AG04449 (cell line): ENCODE measurements at places on chromosomes 6 and 20.

DNA sequence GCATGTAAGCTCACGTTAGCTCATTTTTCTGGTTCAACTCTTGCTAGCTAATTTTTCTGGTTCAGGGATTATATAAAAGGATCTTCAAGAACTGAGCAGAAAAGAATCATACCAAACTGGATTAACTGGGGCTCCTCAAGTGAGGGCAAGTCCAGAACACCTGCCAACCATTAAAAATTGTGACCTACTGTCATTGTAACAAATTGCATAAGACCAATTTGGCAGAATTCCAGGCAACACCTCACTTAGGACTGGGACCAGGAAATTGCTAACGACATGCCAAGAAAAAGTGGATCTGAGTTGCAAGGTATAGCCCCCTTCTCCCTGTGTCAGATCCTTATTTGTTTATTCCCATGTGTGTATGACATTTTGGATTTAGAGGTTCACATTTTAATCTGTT lies 216.6 kb downstream of the HIVEP2 start:
- no peak for DNase-seq

DNA sequence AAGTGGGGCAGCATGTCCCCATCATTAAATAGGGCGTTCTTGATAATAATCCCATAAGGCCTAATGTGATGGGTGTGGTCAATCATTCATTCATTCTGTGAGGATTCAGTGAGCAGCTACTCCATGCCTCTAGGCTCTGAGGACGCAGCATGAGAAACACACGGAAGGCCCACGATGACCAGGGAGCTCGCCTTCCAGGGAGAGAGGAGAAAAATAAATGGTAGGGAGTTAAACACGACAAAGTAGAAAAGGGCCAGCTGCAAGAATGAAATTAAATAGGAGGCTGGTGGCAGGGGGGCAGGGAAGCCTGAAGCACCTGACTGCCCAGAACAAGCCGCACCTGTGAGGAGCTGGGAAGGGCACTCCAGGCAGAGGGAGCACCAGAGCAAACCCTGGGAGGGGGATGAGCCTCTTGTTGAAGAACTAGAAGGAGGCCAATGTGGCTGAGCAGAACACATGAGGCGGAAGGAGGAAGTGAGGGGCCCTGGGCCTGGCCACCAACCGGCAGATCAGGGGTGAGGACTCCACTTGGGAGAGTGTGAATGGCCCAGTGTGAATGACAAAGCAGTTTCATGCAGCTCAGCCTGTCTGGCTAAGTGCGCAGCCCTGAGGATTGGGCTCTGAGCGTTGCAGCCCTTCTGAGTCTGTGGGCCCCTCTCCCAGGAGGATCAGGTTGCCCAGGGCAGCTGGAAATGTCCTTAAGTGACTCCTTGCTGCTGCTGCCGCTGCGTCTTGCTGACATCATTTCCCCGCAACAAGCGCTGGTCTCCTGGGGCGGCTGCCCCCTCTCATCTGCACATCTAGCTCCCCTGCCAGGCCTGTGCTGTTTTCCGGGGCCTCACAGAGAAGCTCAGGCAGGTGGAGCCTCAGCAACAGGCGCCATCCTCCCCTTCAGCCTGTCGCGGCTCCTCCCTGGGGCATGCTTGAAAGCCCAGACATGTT lies 99.9 kb downstream of the CDH26 start:
- DNase-seq, result no peak

GRCh38 chr6:45970326-45970725 lies 45.3 kb downstream of the CLIC5 start:
- no peak for DNase-seq

DNA sequence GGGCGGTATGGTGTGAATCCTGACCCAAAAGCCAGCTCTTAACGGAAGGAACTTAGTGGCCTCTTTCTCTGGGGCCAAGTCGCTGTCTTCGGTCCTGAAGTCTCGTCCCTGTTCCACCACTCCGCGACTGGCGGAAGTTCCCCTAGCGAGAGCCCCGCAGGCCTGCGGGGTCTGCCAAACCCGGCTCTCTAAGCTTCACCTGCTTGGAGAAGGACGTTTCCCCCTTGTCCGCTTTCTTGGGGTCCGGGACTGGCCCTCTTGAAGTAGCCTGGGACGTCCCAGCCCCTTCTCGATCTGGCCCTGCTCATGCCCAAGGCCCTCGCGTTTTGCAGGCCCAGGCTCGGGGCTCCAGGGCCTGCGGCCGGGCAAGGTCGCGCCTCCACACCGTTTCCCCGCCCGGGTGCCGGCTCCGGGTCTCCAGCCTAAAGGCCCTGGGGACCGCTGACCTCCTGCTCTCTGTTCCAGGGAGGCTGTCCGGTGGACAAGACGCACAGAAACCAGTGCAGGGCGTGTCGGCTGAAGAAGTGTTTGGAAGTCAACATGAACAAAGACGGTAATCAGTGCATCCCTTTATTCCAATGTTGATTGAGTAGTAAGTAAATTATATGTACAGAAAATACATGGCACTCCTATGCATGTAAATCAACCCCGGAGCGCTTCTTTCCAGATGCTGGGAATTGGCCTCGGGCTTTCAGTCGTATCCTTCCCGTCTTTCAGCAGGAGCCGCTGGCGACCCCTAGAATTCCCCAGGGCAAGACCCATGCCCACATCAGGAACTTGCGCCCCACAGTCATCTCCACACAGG lies 8.8 kb downstream of the NR2E1 start:
- DNase-seq, result no peak
